ENCODE measurements at places on chromosomes 16 and 17.

GRCh38 chr16:86854626-86855294 is 276.4 kb downstream of the FOXL1 start:
- peak; percentile 65 for DNase-seq

GRCh38 chr17:51807460-51807859 is 351.1 kb downstream of the CA10 start:
- DNase-seq = no peak

- DNase-seq = peak; percentile 1
Measured at GRCh38 chr17:6323626-6324356, 111.1 kb downstream of the AIPL1 start.

DNA sequence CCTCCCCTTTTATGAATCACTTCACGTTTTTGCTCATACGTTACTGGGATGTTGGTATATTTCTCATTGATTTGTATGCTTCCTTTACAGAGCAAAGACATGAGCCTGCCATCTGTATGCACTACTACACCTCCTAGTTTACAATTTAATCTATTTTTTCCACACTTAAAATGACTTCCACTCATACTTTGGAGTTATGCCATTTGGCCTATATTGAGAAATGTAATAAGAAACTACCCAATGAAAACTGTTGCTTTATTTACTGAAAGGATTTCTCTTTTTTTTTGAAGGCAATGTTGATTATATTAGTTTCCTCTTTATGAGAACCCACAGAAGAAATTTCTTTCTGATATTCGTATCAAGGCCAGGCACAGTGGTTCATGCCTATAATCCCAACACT is 43.1 kb downstream of the DUSP14 start:
- no peak for DNase-seq

- DNase-seq = peak; percentile 86
Measured at GRCh38 chr17:59372138-59372751, 40.8 kb downstream of the YPEL2 start.

DNA sequence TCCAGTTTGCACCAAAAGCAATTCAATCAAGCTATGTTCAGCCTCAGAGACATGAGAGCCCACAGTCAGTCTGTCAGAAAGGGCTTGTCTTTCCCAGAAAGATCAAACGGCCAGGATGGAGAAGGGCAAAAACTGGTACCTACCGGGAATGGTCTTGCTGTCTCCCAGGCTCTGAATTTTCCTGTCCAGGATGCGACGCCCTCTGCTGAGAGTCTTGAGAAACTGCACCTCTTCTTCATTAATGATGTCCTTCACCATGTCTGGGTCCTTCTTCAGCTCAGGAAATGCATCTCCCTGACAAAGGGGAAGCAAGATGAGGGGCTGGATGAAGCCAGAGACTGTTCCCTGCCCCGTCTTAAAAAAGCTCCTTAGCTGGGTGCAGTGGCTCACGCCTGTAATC is 15.8 kb upstream of the EXOSC6 start:
- DNase-seq = peak; percentile 57

DNA sequence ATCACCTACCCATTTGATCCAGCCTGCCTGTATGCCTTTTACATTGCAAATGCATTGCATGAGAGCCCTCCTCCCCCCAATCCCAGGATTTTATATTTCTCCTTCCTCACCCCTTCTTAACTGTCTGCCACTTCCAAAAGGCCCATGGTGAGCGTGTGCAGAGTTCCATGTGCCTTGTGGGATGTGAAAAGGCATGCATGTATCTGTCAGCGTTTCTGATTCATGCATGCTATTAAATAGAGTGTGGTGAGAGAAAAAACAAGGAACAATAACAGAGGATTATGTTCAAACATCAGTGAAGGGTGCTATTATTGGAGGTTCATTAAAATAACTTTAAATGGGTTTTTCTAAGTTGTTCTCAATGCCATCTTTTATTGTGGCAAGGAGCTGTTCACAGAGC is 60.9 kb upstream of the CACNG3 start:
- no peak for DNase-seq

GRCh38 chr16:72201387-72201786 is 29.4 kb upstream of the PMFBP1 start:
- no peak for DNase-seq

GRCh38 chr16:56470666-56471065 is 19.3 kb downstream of the OGFOD1 start:
- DNase-seq = no peak

- DNase-seq = no peak
Measured at GRCh38 chr16:78075800-78076199, 23.7 kb upstream of the WWOX start.

GRCh38 chr17:39104657-39105056 is 46.8 kb downstream of the PLXDC1 start:
- no peak for DNase-seq

- peak; percentile 91 for DNase-seq
Measured at GRCh38 chr17:78337244-78338109, 22.4 kb downstream of the SOCS3 start.

DNA sequence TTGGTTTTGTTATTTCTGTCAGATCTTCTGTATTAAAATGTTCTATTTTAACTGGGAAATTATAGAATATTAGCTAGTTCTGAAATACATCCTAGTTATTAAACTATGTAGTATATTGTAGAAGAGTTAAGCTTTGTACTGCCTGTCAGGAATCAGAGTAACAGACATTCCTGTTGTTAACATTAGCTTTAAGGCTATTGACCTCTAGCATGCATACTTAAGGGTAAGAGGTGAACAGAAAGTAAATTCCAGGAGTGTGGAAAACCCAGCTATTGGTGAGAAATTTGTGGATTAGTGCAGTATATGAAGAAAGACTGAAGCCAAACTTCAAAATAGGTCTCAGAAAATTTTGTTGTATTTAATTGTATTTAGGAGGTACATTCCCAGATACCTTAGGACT is 111.3 kb downstream of the CHD9 start:
- DNase-seq = no peak

- peak; percentile 89 for DNase-seq
Measured at GRCh38 chr17:49779739-49780231, 8.7 kb upstream of the KAT7 start.

- DNase-seq = no peak
Measured at GRCh38 chr16:23145186-23145585, 4.1 kb downstream of the USP31 start.

DNA sequence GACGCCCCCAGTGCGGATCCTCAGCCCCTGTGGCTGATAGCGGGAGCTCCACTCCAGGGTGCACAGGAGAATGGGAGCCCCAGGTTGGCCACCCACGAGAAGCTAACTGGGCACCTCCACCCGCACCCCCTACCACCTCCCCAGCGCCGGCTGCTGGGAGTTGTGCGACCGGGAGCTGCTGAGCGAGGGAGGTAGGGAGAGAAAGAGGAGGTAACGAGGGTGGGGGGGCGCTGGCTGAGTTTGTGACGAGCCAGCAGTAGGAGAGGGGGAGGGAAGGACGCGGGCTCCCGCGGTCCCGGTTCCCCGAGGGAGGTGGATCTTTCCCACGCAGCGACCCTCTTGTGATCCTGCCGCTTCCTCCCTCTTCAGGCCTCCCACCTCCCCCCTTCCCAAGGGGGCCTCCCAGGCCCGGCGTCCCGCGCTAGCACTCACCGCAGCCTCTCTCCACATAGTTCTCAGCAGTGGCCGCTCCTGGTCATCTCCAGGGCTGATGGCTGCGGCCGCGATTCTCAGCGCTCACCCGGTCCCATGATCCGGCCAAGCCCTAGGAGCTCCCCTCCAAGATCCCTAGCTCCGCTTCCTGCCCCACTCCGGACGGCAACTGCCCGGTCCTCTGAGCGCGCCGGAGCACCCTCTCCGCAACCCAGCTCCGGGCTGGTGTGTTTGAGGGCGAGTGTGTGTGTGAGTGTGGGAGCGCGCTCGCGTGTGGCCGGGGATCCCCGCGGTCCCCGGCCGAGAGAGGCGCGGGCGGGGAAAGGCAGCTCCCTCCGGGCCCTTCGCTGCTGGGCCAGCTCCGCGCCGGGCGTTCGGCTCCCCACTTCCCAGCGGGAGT is at the start of gene GRIN2A:
GRIN2A (minus strand) TSS at position 207 of the 832 bp plus-strand sequence. CDS start 2,017 bp downstream, outside the sequence.
- DNase-seq = peak; percentile 19

DNA sequence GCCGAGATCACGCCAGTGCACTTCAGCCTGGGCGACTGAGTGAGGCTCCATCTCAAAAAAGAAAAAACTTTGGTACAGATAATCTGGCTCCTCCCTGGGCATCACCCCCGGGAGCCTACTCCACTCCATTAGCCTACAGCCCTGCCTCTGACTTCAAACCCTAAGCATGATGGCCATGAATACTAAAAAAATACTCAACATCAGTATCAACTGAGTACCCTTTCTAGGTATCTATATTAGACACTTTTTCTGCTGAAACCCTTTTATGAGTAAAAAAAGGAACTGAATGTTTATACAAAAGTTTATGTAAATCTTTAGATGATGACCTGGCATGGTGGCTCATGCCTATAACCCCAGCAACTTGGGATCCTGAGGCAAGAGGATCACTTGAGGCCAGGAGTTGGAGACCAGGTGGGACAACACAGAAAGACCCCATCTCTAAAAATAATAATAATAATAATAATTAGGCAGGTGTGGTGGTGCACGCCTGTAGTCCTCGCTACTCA is 6.9 kb downstream of the RDM1 start:
- DNase-seq = no peak

DNA sequence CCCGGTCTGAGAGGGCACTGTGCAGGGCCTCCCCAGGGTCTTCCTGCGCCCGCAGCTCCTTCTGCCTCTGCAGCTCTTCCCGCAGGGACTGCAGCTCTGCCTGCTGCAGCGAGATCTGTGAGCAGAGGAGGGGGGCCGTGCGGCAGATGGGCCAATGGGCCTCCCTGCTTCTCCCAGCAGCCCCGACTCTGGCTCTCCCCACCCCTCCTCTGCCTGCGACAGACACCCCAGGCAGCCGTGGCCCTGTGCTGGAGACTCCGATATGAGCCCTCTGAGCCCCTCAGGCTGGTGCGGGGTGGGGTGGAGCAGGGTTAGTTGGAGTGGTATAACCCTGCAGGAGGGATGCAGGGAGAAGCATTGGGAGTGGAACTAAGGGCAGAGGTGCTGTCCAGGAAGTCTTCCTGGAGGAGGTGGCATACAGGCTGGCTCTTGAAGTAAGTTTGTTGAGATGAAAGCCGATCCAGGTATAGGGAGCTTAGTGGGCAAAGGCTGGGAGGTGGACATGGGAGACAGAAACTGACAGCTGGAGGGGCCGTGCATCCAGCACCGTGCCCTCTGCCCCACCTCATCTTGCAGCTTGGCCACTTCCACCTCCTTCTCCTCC is 5.0 kb downstream of the THOC6 start:
- DNase-seq = no peak

- peak; percentile 87 for DNase-seq
Measured at GRCh38 chr16:2023092-2024031, 3.3 kb upstream of the NHERF2 start.

GRCh38 chr17:60079401-60080243 is 901 bp upstream of the HEATR6 start:
- DNase-seq = peak; percentile 66

DNA sequence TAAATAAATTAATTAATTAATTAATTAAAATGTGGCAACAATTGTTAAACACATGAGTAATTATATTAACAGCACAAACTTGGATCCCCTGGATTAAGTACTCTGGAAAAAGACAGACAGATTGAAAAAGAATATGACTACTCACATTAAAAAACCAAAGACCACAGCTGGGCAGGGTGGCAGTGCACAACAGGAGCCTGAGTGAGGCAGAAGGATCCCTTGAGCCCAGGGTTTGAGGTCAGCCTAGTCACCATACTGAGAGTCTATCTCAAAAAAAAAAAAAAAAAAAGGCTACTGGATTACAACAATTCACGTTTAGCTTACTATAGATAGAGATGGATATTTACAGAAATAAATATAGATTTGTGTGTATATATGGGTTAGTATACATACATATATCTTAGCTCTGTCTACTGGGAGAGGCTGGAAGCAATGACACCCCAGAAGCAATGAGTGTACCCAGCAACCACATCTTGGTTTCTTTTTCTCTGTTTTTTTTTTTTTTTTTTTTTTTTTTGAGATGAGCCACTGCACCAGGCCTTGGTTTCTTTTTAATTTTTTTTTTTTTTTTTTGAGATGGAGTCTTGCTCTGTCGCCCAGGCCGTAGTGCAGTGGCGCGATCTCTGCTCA is 10.6 kb upstream of the SUZ12 start:
- no peak for DNase-seq

DNA sequence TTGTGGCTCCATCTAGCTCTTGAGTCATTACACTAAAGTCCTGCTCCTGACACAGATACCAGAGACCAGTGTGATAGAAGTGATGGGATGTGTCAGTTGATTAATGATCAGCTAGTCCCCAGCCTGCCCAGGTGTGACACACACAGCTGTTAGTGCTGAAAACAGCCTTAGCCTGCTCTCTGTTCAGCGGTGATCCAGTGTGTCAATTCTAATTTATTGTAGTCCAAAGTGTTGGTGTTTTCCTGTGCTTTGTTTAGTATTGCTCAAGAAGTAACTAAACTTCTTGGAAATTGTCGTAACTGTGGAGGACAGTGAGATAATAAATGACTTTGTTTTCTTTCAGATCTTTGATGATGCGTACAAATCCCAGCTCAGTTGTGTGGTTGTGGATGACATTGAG is 92.3 kb downstream of the WNT3 start:
- no peak for DNase-seq

DNA sequence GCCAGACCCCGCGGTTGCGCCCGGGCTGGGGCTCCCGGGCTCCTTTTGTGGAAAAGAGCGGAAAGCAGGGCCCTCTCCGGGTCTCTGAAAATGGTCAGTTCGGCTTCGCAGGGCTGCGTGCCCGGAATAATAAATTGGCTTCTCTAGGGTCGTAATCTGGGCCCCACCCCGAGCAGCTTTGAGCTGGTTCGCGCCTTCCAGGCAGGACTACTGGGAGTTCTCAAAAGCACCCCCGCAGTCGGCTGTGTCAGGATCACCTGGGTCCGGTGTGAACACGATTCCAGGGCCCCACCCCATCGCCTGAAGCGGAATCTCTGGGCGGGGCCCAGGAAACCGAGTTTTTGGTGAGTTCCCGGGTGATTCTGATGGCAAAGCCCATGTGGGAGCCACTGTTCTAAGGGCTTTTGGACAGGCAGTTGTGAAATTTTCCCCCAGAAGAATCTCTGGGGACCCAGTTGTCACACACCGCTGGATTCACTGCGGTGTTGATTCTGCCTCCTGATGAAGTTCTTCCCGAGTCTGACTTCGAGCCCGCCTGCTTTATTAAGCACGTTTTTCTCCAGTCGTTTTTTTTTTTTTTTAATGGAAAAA is 77.0 kb downstream of the MRC2 start:
- peak; percentile 43 for DNase-seq

DNA sequence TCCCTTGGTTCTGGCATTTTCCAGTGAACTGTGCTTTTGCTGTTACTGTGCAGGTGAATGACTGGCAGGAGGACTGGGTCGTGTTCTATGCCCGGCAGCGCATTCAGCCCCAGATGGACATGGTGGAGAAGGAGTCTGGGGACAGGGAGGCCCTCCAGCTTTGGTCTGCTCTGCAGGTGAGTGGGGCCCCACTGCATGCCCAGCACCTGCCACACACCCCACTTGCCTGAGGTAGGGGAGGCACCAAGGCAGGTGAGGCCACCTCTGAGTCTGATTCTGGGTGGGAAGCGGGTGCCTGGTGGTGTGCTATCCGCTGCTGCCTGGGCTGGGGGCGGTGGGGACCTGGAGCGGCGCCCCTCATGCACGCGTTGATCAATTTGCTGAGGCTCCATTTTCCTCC is 9.0 kb upstream of the FN3K start:
- no peak for DNase-seq

DNA sequence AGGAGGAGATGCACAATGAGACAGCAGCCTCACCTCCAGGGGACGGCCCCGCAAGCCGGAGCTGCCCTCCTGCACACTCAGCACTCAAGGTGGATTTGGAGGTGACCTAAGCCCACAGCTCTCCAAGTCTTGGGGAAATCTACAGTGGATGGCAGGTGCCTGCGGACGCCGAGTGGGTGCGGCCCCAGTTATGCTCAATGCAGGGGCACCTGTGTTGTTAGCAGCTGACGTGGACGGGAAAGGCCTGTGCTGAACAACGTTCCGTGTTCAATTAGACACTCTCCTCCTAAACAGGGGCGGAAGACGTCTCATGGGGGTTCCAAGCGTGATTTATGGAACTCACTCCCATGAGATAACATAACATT is 22.0 kb upstream of the METRNL start:
- DNase-seq = no peak
